ENCODE measurements at places on chromosomes 4 and X.

GRCh38 chr4:127015667-127016117 is 617.1 kb upstream of the INTU start:
- peaks cover 4% of the 10 kb centered on the region for H3K4me1 ChIP-seq
- no peaks in the 10 kb centered on the region for H3K27me3 ChIP-seq
- no peak overlapping the region for H3K4me3 ChIP-seq
- H3K27ac ChIP-seq = no peak overlapping the region
- H3K36me3 ChIP-seq = no peaks in the 10 kb centered on the region
- no peak for DNase-seq

DNA sequence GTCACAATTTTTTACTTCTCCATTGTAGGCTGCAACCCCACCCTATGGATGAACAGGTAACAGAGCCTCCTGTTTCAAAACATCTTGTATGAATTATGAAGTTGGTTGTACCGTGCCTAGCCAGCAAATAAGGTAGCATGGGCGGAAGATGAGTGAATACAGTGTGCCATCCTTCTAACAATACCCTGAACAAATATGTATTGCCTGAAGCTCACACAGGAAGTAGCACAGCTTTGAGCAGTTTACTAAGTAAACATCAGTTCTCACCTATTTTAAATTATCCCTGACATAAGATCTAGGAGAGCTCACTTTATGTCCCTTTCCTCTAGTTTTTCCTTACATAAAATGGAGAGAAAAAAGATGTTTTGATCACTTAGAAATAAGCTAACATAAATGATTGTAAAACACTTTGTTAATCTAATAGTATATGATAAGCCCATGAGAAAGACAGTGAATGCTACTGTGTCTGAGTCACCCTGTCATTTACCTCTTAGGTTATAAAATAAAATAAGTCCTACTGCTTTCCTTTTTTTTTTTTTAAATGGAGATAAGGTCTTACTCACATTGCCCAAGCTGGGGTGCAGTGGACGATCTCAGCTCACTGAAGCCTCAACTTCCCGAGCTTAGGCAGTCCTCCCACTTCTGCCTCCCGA is 36.6 kb downstream of the GRSF1 start:
- H3K4me1 ChIP-seq = no peaks in the 10 kb centered on the region
- no peaks in the 10 kb centered on the region for H3K27me3 ChIP-seq
- DNase-seq = no peak
- H3K27ac ChIP-seq = no peak overlapping the region

DNA sequence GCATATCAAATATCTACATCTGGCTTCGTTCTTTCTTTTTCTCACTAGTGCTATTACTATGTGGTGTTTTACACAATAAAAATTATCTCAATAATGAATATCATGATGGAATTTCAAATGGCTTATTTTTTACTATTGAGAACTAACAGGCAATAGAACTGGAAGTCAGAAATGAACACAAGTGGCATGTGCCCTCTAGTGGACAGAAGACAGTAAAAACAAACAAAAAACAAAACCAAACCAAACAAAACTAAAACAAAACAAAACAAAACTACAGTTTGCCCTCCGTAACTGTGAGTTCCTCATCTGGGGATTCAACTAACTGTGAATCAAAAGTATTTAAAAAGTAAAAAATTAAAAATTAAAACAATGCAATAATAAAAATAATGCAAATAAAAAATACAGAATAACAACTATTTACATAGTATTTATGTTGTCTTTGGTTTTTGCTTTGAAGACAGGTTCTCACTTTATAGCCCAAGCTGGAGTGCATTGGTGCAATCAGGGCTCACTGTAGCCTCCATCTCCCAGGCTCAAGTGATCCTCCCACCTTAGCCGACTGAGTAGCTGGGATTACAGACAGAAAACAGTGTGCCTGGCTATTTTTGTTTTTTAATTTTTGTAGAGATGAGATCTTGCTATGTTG is 195.6 kb upstream of the TACR3 start:
- no peak overlapping the region for H3K4me3 ChIP-seq
- H3K27ac ChIP-seq = no peak overlapping the region
- DNase-seq = no peak
- H3K27me3 ChIP-seq = no peaks in the 10 kb centered on the region
- no peaks in the 10 kb centered on the region for H3K4me1 ChIP-seq

DNA sequence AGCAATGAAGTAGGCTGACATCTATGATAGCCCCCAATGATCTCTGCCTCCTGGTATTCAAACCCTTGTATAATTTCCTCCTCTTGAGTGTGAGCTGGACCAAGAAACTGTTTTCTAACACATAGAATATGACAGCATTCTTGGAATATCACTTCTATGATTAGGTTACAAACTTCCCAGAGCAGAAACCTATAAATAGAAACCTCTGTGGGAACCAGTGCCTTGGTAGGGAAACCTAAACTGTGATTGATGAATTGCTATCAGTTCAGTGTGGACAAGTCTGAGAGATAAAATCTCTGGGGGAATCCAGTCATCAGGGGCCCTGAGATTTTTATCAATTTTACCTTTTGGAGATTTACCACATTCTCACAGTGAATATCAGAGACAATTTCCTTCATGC is 756.5 kb upstream of the AGA start:
- H3K27ac ChIP-seq = no peak overlapping the region
- H3K4me3 ChIP-seq = no peak overlapping the region
- H3K36me3 ChIP-seq = no peaks in the 10 kb centered on the region
- DNase-seq = no peak
- no peaks in the 10 kb centered on the region for H3K4me1 ChIP-seq
- H3K27me3 ChIP-seq = no peaks in the 10 kb centered on the region

DNA sequence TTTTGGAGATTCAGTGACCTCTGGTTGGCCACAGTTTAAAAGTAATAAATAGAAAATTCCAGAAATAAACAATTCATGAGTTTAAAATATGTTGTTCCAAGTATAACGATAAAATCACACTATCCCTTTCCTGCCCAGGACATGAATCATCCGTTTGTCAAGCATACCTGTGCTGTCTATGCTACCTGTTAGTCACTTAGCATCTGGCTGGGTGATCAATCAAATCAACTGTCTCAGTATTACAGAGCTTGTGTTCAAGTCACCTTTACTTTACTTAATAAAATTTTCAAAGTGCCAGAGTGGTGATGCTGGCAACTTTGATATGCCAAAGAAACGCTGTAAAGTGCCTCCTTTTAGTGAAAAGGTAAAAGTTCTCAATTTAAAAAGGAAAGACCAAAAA is 979.5 kb upstream of the NDST4 start:
- no peak overlapping the region for H3K27ac ChIP-seq
- H3K27me3 ChIP-seq = no peaks in the 10 kb centered on the region
- peaks cover 4% of the 10 kb centered on the region for H3K4me1 ChIP-seq
- no peak for DNase-seq
- no peaks in the 10 kb centered on the region for H3K36me3 ChIP-seq
- no peak overlapping the region for H3K4me3 ChIP-seq

DNA sequence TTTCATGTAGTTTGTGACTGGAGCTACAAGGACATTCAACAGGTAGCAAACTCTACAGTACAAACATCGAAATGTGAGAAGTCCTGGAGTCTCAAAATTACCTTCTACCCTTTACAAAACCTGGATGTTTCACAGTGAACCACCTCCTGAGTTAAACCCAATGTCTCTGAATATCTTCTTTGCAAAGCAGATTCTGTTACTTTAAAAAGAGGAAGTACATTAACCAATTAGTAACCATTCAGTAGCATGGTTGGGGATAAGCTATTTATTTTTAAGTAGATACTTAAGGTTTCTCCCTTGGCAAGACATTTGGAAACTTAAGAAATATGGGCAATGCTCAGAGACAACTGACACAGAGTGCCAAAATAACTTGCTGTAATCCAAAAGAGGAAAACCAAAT is 371.9 kb upstream of the NWD2 start:
- H3K4me1 ChIP-seq = no peaks in the 10 kb centered on the region
- DNase-seq = no peak
- no peak overlapping the region for H3K4me3 ChIP-seq
- no peaks in the 10 kb centered on the region for H3K27me3 ChIP-seq
- H3K36me3 ChIP-seq = no peaks in the 10 kb centered on the region
- no peak overlapping the region for H3K27ac ChIP-seq

GRCh38 chr4:17400686-17401085 is 111.2 kb downstream of the QDPR start:
- H3K4me1 ChIP-seq = peaks cover 15% of the 10 kb centered on the region
- H3K27ac ChIP-seq = no peak overlapping the region
- H3K4me3 ChIP-seq = no peak overlapping the region
- DNase-seq = no peak

DNA sequence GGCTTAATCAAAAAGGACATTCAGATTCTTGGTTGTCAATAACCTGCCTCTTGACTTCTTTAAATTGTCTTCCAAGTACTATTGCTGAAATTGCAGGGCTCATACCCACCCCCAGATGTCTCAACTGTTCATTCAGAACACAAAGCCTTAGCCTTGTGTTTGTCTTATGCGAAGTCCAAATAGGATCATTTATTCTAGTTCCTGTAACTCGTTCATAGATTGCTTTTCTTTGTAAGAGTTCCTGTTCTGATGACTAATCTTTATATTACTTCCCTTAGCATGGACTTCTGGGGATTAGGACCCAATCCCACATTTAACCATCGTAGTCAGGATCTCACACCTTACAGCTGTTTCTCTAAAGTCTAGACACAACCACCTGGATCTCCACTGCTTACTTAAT is 226.0 kb downstream of the VEGFC start:
- no peak overlapping the region for H3K27ac ChIP-seq
- peaks cover 6% of the 10 kb centered on the region for H3K27me3 ChIP-seq
- no peak for DNase-seq
- no peak overlapping the region for H3K4me3 ChIP-seq
- no peaks in the 10 kb centered on the region for H3K36me3 ChIP-seq

- no peaks in the 10 kb centered on the region for H3K4me1 ChIP-seq
- no peaks in the 10 kb centered on the region for H3K36me3 ChIP-seq
- DNase-seq = no peak
- H3K4me3 ChIP-seq = no peak overlapping the region
Measured at GRCh38 chrX:150161193-150161592, 201.9 kb upstream of the MAMLD1 start.

DNA sequence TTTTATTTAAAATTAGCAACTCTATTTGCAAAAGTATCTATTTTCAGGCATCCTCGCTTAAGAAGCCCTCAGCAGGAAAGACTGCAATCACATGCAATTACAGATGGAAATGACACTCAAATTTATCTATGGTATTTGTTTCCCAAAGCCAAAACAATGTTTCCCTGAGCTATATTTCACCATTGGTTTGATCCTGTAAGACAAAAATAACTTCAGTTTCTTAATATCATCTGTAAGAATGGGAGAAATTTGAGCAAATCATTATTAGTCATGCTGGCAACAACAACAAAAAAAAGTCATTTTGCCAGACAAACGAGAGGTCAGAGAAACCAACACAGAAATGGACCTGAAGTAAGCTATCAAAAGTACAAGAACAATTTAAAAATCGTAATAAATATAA is 204.1 kb downstream of the NR3C2 start:
- no peak for DNase-seq

DNA sequence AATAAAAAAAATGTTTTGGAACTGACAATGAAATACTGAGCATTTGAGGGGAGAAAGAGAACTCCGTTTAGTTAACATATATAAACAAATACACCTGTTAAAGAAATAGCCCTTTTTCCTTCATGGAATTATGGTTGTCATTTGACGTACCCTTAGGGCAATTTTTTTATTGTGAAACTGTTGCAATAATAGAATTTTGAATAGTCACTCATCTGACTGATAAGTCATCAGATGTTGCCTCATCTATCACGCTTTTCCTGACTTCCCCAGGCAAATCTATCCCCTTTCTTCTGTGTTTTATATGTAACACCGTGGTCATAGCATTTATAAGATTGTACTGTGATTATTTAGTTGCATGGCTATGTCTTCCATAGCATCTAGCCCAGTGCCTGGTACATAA is 69.0 kb upstream of the HDAC8 start:
- H3K27me3 ChIP-seq = no peaks in the 10 kb centered on the region
- no peak overlapping the region for H3K27ac ChIP-seq
- H3K4me1 ChIP-seq = no peaks in the 10 kb centered on the region
- no peaks in the 10 kb centered on the region for H3K36me3 ChIP-seq
- no peak for DNase-seq

DNA sequence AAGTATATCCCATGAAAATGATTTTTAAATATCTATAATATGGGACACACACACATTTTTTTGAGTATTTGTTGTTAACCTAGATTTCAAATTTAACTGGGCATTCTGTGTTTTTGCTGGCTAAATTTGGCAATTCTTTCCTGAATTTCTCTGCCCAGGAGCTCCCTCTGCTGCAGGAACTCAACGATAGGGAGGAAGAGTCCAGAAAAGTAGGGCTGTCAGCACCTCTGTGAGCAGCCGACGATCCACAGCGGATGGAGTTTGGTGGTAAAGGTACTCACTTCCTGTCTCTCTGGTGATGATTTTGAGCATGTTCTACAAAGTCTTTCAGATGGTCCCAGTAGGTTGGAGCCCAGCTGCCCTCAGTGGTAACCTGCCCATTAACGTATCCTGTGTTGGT is 23.1 kb upstream of the TMEM184C start:
- H3K27ac ChIP-seq = no peak overlapping the region
- H3K4me1 ChIP-seq = peaks cover 10% of the 10 kb centered on the region
- peaks cover 4% of the 10 kb centered on the region for H3K36me3 ChIP-seq
- DNase-seq = no peak

GRCh38 chrX:31228909-31229308 is 157.1 kb upstream of the FTHL17 start:
- no peak overlapping the region for H3K4me3 ChIP-seq
- no peak for DNase-seq
- H3K27ac ChIP-seq = no peak overlapping the region
- no peaks in the 10 kb centered on the region for H3K27me3 ChIP-seq
- H3K36me3 ChIP-seq = peaks cover 5% of the 10 kb centered on the region
- H3K4me1 ChIP-seq = no peaks in the 10 kb centered on the region

GRCh38 chrX:70504772-70505450 is 60.3 kb downstream of the DLG3 start:
- H3K36me3 ChIP-seq = peaks cover 4% of the 10 kb centered on the region
- no peaks in the 10 kb centered on the region for H3K27me3 ChIP-seq
- peaks cover under 1% of the 10 kb centered on the region for H3K4me1 ChIP-seq
- DNase-seq = no peak
- no peak overlapping the region for H3K27ac ChIP-seq

- no peak overlapping the region for H3K27ac ChIP-seq
- H3K4me1 ChIP-seq = peaks cover 14% of the 10 kb centered on the region
- H3K27me3 ChIP-seq = peaks cover 71% of the 10 kb centered on the region
- H3K4me3 ChIP-seq = no peak overlapping the region
Measured at GRCh38 chr4:186553717-186554116, 1.6 kb downstream of the MTNR1A start.

- no peaks in the 10 kb centered on the region for H3K4me1 ChIP-seq
- DNase-seq = no peak
- no peak overlapping the region for H3K4me3 ChIP-seq
- no peak overlapping the region for H3K27ac ChIP-seq
Measured at GRCh38 chr4:177546745-177547144, 104.5 kb upstream of the AGA start.

GRCh38 chr4:147488556-147488955 is 7.7 kb downstream of the EDNRA start:
- no peaks in the 10 kb centered on the region for H3K27me3 ChIP-seq
- H3K27ac ChIP-seq = no peak overlapping the region
- no peak for DNase-seq
- no peak overlapping the region for H3K4me3 ChIP-seq
- peaks cover 21% of the 10 kb centered on the region for H3K36me3 ChIP-seq
- peaks cover 30% of the 10 kb centered on the region for H3K4me1 ChIP-seq

- DNase-seq = no peak
- no peaks in the 10 kb centered on the region for H3K27me3 ChIP-seq
- no peak overlapping the region for H3K4me3 ChIP-seq
- H3K4me1 ChIP-seq = peaks cover 4% of the 10 kb centered on the region
- no peak overlapping the region for H3K27ac ChIP-seq
Measured at GRCh38 chrX:12986164-12986779, 11.4 kb downstream of the TMSB4X start.
